Activated T-helper 17 cell treated with anti-CD3 and anti-CD28 coated beads, Interleukin-2, amount 50 U/mL, for 72 hours (primary cell): ENCODE measurements at places on chromosomes 3 and 15.

GRCh38 chr15:60901647-60902046 lies 327.5 kb downstream of the RORA start:
- H3K36me3 ChIP-seq, result no peaks in the 10 kb centered on the region
- H3K27me3 ChIP-seq, result no peaks in the 10 kb centered on the region
- peak; percentile 66 for ATAC-seq
- H3K27ac ChIP-seq, result peak overlapping the region; percentile 79
- peaks cover 48% of the 10 kb centered on the region for H3K4me1 ChIP-seq

DNA sequence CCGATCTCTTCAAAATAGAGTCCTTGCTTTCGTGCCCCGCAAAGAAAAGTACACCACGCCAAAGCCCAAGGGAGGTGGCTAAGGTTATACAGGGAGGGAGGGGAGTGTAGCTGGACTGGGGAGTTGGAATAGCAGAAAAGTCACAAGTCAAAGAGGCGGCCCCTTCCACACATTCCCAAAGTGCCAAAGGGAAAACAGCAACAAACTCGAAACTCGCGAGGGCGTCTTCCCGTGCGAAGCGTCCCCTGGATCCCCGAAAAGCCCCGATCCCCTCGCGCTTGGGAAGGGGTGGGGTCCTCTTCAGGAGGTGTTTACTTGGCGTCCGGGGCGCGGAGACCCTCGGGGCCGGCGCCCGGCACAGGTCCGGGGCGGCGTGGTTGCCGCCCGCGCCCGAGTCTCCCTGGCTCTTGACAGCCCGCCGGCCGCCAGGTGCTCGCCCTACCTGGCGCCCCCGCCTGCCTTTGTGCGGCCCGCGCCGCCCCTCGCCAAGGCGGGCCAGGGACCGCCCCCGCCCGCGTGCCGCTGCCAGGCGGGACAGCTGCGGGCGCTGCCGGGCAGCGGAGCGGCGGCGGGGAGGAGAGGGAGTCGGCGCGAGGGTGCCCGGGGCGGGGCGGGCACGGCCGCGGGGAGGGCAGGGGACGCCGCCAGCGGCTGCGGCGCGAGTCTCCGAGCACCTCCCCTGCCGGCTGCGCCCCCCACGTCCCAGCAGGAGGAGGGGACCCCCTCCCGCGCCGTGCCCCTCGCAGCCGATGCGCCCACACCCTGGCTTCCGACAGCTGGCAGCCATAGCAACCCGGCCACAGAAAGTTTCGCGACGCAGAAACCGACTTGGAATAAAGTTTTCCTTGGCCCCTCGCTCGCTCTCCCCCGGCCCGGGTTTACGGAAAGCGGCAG lies 966 bp downstream of the MYO1E start:
- peaks cover 42% of the 10 kb centered on the region for H3K27me3 ChIP-seq
- peaks cover 19% of the 10 kb centered on the region for H3K36me3 ChIP-seq
- H3K4me1 ChIP-seq, result peaks cover 5% of the 10 kb centered on the region
- peak overlapping the region; percentile 91 for H3K4me3 ChIP-seq

DNA sequence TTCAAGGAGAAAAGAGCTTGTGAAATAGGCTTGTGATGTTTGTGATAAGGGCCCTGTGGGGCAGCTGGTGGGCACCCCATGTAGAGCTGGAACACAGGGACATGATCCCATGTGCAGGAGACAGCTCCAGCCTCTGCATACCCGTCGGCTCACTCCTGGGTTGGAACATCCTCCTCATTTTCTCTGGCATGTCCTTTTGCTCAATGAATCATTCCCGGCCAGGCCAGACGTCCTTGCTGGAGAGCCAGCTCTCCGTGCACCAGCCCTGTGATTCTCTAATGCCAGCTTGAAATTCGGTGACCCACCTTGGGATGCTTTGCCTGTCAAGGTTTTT lies 77.3 kb downstream of the SMAD3 start:
- peaks cover 85% of the 10 kb centered on the region for H3K4me1 ChIP-seq
- no peak for ATAC-seq
- H3K27me3 ChIP-seq, result no peaks in the 10 kb centered on the region
- H3K36me3 ChIP-seq, result peaks cover 29% of the 10 kb centered on the region
- peak overlapping the region; percentile 50 for H3K27ac ChIP-seq

DNA sequence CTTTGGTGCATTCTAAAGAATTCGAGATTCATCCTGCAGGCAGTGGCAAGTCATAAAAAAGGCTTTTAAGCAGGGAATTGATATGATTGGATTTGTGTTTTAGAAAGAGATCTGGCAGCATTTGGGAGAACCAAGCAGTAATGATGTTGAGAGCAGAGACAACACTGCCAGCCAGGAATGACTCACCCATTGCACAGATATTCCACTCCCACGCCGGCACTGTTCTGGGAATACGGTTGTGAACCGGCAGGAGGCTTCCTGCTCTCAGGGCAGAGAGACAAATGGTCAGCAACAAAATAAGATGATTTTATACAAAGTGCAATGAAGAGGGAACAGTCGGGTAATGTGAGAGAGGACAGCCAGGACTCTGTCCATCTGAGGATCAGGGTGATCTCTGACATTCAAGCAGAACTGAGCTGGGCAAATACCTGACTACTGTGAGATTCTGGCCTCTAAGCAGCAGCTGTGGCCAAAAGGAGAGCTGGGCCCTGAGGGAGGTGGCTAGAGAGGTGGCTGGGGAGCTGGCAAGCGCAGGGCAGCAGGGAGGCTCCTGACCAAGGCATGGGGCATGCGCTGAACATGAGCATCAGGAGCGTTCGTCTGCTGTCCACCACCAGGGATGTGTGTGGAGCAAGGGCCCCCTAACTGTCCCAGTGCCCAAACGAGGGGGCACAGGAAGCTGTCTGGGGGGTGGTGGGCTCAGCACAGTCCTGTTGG lies 56.1 kb upstream of the PLXNA1 start:
- no peaks in the 10 kb centered on the region for H3K36me3 ChIP-seq
- H3K4me1 ChIP-seq, result peaks cover 11% of the 10 kb centered on the region
- H3K27ac ChIP-seq, result peak overlapping the region; percentile 3
- H3K4me3 ChIP-seq, result no peak overlapping the region
- H3K27me3 ChIP-seq, result no peaks in the 10 kb centered on the region

GRCh38 chr3:129953621-129954020 lies 20.9 kb upstream of the TRH start:
- ATAC-seq, result no peak
- H3K27me3 ChIP-seq, result peaks cover 12% of the 10 kb centered on the region
- no peaks in the 10 kb centered on the region for H3K36me3 ChIP-seq
- no peak overlapping the region for H3K27ac ChIP-seq

GRCh38 chr3:30440880-30441279 lies 165.5 kb upstream of the TGFBR2 start:
- H3K27me3 ChIP-seq, result no peaks in the 10 kb centered on the region
- H3K4me1 ChIP-seq, result peaks cover 4% of the 10 kb centered on the region
- no peaks in the 10 kb centered on the region for H3K36me3 ChIP-seq
- no peak for ATAC-seq
- H3K27ac ChIP-seq, result no peak overlapping the region

- H3K27ac ChIP-seq, result no peak overlapping the region
- H3K27me3 ChIP-seq, result no peaks in the 10 kb centered on the region
- no peak for ATAC-seq
- no peak overlapping the region for H3K4me3 ChIP-seq
Measured at GRCh38 chr15:99361545-99362185, 110.4 kb downstream of the LRRC28 start.

GRCh38 chr3:110789315-110789714 lies 282.3 kb upstream of the NECTIN3 start:
- ATAC-seq, result no peak
- H3K36me3 ChIP-seq, result no peaks in the 10 kb centered on the region
- H3K4me1 ChIP-seq, result no peaks in the 10 kb centered on the region
- peaks cover 3% of the 10 kb centered on the region for H3K27me3 ChIP-seq
- H3K27ac ChIP-seq, result no peak overlapping the region
- no peak overlapping the region for H3K4me3 ChIP-seq

- H3K27ac ChIP-seq, result no peak overlapping the region
- no peak overlapping the region for H3K4me3 ChIP-seq
- ATAC-seq, result no peak
- peaks cover 8% of the 10 kb centered on the region for H3K27me3 ChIP-seq
- no peaks in the 10 kb centered on the region for H3K4me1 ChIP-seq
Measured at GRCh38 chr3:153032891-153033290, 129.1 kb upstream of the RAP2B start.

DNA sequence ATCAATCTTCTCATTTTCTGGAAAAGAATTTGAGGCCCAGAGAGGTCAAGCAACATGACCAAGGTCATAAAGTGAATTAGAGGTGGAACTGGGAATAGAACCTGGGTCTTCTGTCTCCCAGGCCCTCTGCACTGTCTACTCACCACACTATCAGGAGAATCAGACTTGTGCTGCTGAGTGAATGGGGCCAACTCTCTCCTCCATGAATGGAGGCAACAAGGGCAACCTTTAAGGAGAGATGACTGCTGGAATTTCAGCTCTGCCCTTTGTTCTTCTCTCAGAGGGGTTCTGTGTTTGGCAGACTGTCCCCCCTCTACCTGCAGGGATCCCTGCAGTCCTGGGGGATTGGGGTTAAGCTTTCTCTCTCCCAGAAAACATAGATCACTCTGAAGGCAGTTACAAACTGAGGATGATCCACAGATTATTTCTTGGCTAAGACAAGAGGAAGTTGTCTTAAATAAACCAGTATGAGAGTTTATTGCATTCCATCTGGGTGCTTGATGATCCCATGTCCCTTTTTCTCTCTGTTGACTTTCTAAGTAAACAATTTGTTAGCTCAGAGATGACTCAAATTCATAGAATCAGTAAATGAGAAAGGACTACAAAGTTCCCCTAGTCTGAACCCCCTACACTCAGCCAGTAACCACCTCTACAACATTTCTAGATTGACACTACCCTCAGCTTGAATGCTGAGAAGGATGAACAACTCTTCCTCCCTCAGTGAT lies 99.0 kb upstream of the LIPC start:
- H3K27ac ChIP-seq, result peak overlapping the region; percentile 100
- peak; percentile 76 for ATAC-seq
- no peaks in the 10 kb centered on the region for H3K36me3 ChIP-seq
- no peaks in the 10 kb centered on the region for H3K27me3 ChIP-seq
- peaks cover 41% of the 10 kb centered on the region for H3K4me1 ChIP-seq

DNA sequence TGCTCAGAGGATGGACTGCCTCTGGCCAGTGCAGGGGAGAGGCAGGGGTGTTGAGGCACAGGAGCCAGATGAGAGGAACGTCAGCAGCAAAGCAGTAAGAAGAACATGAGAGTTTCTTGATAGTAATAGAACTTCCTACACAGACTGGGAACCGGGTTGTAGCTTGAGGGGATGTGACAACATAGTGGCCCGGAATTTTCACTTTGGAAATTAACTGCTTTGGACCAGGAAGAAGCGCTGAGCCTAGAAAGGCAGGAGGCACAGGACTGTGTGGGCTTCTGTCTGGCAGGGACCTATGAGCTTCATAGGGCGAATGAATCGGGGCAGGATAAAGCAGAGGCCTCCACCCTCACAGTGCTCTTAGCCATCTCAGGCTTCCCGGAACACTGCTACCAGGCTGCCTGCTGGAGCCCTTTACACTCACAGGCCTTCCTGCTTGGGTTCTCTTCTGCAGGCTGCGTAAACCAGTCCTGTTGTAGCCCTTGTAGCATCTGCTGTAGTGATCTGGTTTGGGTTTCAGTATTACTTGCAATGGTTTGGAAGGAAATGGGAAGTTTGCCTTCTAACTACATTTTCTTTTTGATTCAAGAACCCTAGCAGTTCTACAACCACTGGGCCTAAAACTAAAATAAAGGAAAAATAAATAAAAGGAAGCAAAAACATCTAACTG lies 3.3 kb upstream of the ADPGK start:
- H3K27ac ChIP-seq, result peak overlapping the region; percentile 93
- peaks cover 20% of the 10 kb centered on the region for H3K36me3 ChIP-seq
- H3K4me1 ChIP-seq, result peaks cover 25% of the 10 kb centered on the region

- H3K27ac ChIP-seq, result peak overlapping the region; percentile 87
- peaks cover 15% of the 10 kb centered on the region for H3K4me1 ChIP-seq
- H3K4me3 ChIP-seq, result peak overlapping the region; percentile 58
- ATAC-seq, result peak; percentile 60
- H3K36me3 ChIP-seq, result peaks cover 86% of the 10 kb centered on the region
Measured at GRCh38 chr15:101641129-101641764, 10.9 kb downstream of the TM2D3 start.

DNA sequence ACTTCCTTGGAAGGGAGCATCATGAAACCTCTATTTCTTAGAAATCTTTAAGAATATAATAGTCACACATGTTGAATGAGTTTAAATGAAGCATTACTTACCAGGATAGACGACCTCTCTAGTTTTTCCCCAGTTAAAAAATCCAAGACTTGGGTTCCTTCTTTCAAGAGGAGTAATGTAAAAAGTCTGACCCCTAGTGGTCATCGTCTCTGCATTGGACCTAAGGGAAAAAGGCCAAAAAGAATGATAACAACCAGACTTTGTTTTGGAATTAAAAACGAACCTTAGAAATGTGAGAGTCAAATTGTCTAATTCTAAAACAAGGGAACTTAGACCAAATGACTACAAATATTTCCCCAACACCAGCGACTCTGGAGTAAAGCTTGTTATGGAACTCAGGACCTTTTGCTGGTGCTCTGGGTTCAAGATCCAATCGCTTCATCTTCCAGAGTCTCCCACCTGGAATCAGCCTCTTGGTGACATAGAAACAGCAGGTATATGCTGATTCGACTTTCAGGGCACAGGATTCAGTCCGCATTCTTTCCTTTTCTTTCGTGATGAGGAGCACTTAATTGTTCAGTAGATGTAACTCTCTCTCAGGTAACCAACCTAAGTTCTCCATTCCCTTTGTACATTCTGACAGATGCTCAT lies 214.8 kb upstream of the TPRG1 start:
- no peaks in the 10 kb centered on the region for H3K27me3 ChIP-seq
- no peaks in the 10 kb centered on the region for H3K4me1 ChIP-seq
- no peak for ATAC-seq

DNA sequence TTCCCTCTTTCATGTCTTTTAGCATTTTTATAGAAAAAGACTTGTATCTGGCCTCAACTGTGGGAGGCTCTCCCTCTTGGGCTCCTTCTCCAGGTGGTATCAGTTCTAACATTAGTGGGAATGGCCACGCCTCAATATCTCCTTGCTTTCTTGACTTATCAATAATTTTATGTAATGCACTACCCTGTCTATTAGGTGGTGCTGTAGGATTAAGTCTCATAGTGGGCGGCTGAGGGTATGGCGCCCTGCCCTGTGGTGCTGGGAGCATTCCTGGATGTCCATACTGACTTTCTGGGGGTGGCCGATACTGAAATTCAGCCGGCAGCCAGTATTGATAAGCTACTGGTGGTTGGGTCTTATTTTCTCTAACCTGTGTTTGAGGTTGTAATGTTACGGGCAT lies 8.7 kb upstream of the RPUSD3 start:
- ATAC-seq, result no peak
- H3K36me3 ChIP-seq, result no peaks in the 10 kb centered on the region
- H3K4me3 ChIP-seq, result peak overlapping the region; percentile 67

- no peak for ATAC-seq
- peaks cover 45% of the 10 kb centered on the region for H3K4me1 ChIP-seq
- H3K4me3 ChIP-seq, result peak overlapping the region; percentile 55
- no peaks in the 10 kb centered on the region for H3K27me3 ChIP-seq
- peaks cover 72% of the 10 kb centered on the region for H3K36me3 ChIP-seq
Measured at GRCh38 chr15:100592898-100593297, 9.1 kb downstream of the LINS1 start.
